ENCODE measurements at places on chromosomes 5 and 9. TPM values are rescaled to one million over a fixed set of nuclear protein-coding genes. Genes with fewer than 3 reads are reported as not detected.

ZNF483 gene
- 2.8 TPM for total RNA-seq

ENDOG gene
- 66.4 TPM for total RNA-seq

ZNF883 gene
- total RNA-seq, result 0.42 TPM

PCDHB8 gene
- total RNA-seq, result 0.40 TPM

ADAMTS16 gene
- 0.16 TPM for total RNA-seq

LEAP2 gene
- total RNA-seq, result 3.6 TPM

GFI1B gene
- 1.3 TPM for total RNA-seq

TSLP gene
- 0.45 TPM for total RNA-seq

SPATA6L gene
- 5.0 TPM for total RNA-seq

ADAMTS2 gene
- 4.0 TPM for total RNA-seq

SLC36A3 gene
- not detected for total RNA-seq

ORM2 gene
- not detected for total RNA-seq

LPAR1 gene
- total RNA-seq, result 20.2 TPM

FOXD4 gene
- total RNA-seq, result not detected

MEF2C gene
- 26.9 TPM for total RNA-seq

TRIM7 gene
- 6.8 TPM for total RNA-seq

F12 gene
- total RNA-seq, result 14.7 TPM

FOXI1 gene
- total RNA-seq, result 0.16 TPM

TRPM6 gene
- total RNA-seq, result 44.1 TPM

ROR2 gene
- total RNA-seq, result 1.7 TPM

C6 gene
- 1.4 TPM for total RNA-seq

SLC25A2 gene
- total RNA-seq, result 1.1 TPM

IL13 gene
- not detected for total RNA-seq

SOHLH1 gene
- total RNA-seq, result not detected

PRXL2C gene
- 2.6 TPM for total RNA-seq
